Hematopoietic multipotent progenitor cell treated with erythropoietin and hydrocortisone succinate and interleukin-3 and kit ligand, for 6 days (in vitro differentiated cells): ENCODE measurements at places on chromosomes 16 and 17.

DNA sequence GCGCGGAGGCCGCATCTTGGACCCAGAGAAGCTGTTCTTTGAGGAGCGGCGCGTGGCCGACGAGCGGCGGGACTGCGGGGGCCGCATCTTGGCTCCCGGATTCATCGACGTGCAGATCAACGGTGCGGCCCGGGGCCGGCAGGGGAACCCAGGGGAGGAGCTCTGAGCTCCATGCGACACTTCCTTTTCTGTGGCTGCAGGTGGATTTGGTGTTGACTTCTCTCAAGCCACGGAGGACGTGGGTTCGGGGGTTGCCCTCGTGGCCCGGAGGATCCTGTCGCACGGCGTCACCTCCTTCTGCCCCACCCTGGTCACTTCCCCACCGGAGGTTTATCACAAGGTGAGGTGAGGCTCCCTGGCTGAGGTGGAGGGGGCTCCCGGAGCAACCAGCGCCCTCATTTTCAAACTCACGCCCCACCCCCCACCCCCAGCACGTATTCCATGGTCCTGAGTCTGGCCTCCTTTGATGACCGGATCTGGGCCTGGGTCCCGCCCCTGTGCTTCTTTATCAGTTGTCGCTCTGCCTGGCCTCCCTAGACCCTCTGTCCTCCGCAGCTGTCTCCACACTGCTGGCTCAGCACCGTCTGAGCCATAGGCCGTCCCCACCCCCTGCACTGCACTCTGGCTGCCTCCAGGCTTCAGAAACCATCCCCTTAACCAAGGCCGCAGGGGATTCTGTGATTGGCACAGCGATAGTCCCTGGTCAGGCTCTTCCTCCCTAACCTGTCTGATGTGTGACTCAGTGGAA lies 787 bp downstream of the AMDHD2 start:
- DNase-seq, result peak; percentile 68

- peak; percentile 32 for DNase-seq
Observed at GRCh38 chr16:74766729-74767128, 7.9 kb downstream of the FA2H start.

DNA sequence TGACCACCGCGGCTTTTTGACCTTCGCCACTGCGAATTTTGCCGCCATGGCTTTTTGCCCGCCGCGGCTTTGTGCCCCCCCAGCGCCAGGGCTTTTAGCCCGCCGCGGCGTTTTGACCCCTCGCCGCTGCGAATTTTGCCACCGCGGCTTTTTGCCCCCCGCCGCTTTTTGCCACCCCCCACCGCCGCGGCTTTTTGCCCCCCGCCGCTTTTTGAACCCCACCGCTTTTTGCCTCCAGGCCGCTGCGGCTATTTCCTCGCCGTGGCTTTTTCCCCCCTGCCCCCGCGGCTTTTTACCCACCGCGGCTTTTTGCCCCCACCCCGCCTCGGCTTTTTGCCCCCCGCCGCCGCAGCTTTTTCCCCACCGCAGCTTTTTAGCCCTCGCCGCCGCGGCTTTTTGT lies 134.8 kb upstream of the TP53TG3C start:
- no peak for DNase-seq

- peak; percentile 43 for DNase-seq
Observed at GRCh38 chr16:56203052-56203451, 11.8 kb downstream of the GNAO1 start.

GRCh38 chr17:57338257-57338914 lies 82.1 kb downstream of the MSI2 start:
- peak; percentile 78 for DNase-seq

DNA sequence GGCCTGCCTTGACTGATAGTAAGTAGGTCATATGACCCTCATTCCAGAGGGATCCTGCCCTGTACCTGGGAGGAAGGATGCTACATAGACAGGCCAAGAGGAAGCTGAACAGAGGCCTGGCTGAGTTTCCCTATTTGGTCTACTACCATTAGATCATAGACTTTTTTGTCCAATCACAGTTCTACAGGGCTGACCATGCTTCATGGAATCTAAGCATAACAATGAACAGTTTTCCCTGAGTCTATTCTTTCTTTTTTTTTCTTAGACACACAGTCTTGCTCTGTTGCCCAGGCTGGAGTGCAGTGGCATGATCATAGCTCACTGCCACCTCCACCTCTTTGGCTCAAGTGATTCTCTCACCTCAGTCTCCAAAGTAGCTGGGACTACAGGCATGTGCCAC lies 3.9 kb downstream of the GPR179 start:
- no peak for DNase-seq

- no peak for DNase-seq
Observed at GRCh38 chr16:66950437-66950836, 10.6 kb upstream of the CES3 start.

- DNase-seq, result peak; percentile 57
Observed at GRCh38 chr17:63222655-63223054, 223.5 kb downstream of the CYB561 start.

DNA sequence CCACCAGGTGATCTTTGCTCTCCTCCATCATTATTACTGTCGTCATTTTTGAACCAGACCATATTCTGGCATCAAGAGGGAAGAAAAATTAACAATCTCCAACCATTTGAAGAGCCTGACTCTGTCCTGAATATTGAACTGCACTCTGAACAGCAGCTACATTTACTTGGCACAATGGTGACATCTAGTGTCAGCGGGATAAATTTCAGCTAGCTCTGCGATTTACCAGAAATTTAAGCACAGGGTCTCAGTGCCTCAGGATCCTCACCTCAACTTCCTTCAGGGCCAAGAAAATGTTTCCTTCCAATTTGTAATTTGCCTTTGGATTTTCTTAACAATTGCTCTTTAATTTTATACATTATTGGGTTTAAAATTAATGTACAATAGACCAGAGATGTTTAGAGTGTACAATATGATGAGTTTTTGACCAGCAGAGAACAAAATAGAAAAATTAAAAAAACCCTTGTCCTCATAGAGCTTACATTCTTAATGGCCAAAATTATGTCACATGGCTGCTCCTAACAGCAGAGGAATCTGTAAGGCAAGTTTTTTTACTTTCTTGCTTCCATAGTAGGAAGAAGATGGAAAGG lies 10.7 kb upstream of the ZNF19 start:
- DNase-seq, result peak; percentile 84

- peak; percentile 12 for DNase-seq
Observed at GRCh38 chr17:62919388-62919787, 46.6 kb upstream of the TANC2 start.

DNA sequence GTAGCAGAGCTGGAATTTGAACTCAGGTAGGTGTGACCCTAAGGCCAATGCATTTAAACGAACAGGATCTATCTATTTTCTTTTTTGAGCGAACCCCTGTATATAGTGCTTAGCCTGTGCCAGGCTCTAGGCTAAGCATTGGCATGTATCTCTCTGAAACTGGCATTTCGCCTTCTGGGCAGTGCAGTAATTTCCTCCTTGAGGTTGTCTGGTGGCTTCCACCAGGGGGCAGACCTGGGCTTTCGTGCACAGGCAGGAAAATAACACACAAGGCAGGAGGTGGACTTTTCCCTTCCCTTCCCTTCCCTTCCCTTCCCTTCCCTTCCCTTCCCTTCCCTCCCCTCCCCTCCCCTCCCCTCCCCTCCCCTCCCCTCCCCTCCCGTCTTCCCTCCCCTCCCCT lies 34.4 kb upstream of the PRKCB start:
- peak; percentile 90 for DNase-seq

- no peak for DNase-seq
Observed at GRCh38 chr16:9338068-9338467, 246.6 kb downstream of the HAPSTR1 start.

GRCh38 chr16:15601212-15601879 lies 41.6 kb downstream of the MARF1 start:
- DNase-seq, result no peak

- DNase-seq, result no peak
Observed at GRCh38 chr17:61799812-61800484, 63.4 kb downstream of the BRIP1 start.

GRCh38 chr16:1791943-1792812 lies 1.3 kb downstream of the IGFALS start:
- no peak for DNase-seq

DNA sequence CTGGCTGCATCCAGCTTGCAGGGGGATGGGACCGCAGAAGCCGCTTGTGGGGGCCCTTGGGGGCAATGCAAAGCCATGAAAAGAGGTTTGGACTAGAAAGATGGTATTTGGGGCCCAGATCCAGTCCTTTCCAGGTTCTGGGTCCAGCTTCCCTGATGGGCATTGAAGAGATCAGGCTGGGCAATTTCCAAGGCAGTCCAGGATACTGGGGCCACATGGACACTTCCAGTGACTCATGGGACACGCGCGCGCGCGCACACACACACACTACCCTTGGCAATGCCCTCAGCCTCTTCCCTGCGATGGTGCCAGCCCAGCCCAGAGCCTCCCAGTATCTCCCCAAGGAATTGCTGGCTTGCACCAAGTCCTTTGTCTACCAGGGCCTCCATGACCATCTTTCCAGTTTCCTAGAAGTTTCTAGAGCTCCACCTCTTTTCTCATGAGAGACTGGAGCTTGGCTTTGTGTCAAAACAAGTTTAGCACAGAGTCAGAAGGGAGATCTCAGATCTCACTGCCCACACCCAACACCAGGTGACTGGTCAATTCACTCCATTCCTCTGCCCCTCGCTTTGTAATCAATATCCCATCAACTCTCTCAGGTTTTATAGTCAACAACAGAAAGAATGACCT lies 44.3 kb downstream of the WNT3 start:
- no peak for DNase-seq
